ENCODE measurements at places on chromosomes 1 and 21.

- no peak for DNase-seq
These were observed 45.2 kb downstream of the EPRS1 start for GRCh38 chr1:220001095-220001501.

- no peak for DNase-seq
These were observed 169.1 kb downstream of the ZC3H11B start for GRCh38 chr1:219443763-219444162.

GRCh38 chr1:64906447-64906846 is 59.9 kb downstream of the JAK1 start:
- DNase-seq, result no peak

DNA sequence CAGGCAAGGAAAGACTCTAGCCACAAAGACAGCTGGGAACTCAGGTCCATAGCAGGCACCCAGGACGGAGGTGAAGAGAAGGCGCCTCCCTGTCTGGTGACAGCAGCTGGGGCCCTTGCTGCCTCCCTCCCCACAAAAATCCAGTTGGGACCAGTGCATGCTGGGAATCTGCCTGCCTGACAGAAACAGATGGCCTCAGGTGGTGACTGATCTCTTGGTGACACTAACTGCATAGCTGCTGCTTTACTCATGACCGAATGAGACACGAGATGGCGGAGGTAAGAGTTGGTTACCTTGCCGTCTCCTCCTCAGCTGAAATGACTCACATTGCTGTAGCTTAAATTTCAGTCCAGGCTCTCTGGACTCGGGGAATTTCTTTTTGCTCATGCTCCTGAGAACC is 130.3 kb downstream of the FGGY start:
- DNase-seq, result no peak

- no peak for DNase-seq
These were observed 20.9 kb downstream of the ERICH3 start for GRCh38 chr1:74652711-74653139.

DNA sequence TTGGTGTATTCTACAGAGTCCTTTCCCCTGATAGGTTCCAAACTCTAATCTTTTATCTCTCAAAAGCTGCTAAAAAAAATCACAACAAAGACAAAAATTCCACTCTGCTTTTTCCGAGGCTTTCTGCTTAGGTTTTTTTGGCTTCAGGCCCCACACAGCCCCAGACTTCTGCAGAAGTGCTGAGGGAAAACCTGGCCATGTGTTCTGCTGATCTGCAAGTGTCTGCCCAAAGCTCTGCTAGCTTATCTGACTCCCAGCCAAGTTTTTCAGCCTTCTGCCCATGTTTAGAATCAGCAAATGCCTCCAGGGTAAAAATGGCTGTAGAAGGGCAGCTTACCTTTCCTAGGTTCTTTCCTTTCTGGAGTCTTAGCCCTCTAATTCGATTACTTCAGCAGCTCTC is 28.4 kb downstream of the DISP3 start:
- DNase-seq, result no peak

DNA sequence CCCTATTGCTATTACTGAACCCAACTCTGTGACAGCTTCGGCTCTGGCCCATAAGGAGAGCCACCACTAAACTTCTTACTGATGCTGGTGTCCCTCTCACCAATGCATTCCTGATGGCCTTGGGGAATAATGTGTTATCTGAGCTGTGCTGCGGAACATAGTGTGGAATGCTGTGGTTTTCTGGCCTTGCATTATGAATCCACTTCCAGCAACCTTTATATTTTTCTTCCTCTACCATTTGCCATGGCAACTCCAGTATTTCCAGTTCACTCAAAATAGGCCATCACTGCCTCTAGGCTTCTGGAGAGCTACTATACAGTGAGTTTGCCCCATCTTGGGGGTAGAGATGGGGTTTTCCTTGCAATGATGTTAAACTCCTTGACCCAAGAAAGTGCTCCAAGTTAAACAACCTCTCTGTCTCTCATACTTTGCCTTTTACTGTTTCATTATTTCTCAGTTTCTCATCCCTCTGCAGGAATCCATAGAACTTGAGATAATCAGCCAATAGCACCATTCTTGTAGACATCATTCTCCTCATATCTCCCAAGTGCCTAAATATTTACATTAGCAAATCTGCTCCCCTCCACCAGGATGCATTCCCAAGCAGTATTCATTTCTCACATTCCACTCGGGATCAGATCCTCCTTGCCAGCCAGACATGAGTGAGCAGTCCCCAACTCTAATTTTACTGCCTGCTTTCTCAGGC is 11.1 kb upstream of the RAVER2 start:
- DNase-seq, result no peak

- DNase-seq, result no peak
These were observed 313.1 kb downstream of the TGFB2 start for GRCh38 chr1:218658269-218658668.

GRCh38 chr1:209805341-209805781 is 581 bp downstream of the IRF6 start:
- no peak for DNase-seq

Measured in cortex of kidney (tissue), 1 donor.